ENCODE measurements at places on chromosomes 7 and 10. TPM values are rescaled to one million over a fixed set of nuclear protein-coding genes. Genes with fewer than 3 reads are reported as not detected.

ZNF425 gene
- 3.8 TPM for total RNA-seq

DNA sequence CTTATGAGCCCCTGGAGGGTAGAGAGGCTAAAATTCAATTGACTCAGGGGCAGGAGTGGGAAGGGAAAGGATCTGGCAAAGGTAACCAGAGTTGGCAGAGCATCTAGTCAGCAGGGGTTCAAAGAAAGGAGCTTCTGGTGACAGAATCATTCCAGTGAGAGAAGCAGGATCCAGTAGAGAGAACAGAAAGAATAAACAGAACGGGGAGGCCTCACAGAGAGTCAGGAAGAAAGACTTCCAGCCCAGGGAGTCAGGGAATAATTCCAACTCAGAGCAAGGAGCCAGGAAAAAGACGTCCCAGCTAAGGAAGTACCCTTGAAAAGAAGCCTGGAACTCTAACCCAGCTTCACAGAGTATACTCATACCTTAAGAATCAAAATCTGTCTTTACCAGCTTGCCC lies 66.6 kb upstream of the CPXM2 start:
- no peak for DNase-seq

DNA sequence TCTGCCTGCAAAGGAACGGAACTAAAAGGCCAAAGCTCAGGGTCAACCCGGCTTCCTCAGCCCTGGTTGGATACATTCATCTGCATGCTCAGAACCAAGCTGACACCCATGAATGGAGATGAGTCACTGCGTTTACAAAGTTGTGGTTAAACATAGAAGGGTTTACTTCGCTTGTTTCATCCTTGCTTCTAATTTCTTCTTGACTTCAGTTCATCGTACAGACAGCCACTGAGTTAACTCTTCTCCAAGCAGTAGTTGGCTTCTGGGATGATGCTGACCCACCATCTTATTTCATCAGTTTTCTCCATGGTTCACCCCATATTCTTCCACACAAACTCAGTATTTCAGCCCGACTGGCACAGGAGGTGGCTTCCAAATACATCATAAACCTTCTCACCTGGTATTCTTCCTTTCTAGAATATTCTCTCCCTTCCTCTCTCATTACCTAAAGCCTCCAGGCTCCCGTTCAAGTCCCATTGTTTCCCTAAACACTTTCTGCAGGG lies 166.3 kb upstream of the RNF32 start:
- peak; percentile 52 for DNase-seq

GRCh38 chr10:61935077-61935476 lies 33.6 kb downstream of the ARID5B start:
- DNase-seq: no peak

GRCh38 chr7:139893999-139894398 lies 64.9 kb downstream of the TBXAS1 start:
- no peak for DNase-seq

DNA sequence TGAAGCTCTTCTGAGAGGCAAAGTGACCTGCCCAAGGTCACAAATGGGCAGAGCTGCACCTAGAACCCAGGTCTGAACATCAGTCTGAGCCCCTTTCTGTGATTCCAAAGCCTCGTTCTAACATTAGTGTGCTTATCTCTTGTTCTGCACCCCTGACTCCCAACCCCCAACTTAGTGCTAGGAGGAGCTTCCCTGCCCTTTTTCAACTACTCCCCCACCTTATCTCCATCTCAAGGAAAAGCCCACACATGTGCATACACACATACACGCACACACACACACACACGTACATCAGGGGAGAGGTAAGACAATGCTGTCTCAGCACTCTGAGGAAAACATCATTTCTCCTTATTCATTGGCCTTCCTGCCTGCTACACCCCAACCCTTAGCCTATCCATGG lies 8.3 kb downstream of the PRRT4 start:
- no peak for DNase-seq

DNA sequence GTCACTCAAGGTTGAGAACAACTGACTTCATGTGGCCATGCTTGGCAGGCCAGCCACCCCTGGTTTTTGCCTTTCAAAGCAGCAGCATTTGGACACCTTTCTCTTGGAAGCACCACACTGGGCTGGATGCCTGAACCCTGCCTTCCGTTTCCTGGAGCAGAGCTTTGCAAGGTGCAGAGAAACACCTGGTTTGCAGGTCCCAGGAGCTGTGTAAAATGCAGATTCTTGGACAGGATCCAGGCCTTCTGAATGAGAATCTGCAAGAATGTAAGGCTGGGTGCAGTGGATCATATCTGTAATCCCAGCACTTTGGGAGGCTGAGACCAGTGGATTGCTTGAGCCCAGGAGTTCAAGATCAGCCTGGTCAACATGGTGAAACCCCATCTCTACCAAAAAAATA lies 18.0 kb upstream of the DUSP5 start:
- no peak for DNase-seq

DNA sequence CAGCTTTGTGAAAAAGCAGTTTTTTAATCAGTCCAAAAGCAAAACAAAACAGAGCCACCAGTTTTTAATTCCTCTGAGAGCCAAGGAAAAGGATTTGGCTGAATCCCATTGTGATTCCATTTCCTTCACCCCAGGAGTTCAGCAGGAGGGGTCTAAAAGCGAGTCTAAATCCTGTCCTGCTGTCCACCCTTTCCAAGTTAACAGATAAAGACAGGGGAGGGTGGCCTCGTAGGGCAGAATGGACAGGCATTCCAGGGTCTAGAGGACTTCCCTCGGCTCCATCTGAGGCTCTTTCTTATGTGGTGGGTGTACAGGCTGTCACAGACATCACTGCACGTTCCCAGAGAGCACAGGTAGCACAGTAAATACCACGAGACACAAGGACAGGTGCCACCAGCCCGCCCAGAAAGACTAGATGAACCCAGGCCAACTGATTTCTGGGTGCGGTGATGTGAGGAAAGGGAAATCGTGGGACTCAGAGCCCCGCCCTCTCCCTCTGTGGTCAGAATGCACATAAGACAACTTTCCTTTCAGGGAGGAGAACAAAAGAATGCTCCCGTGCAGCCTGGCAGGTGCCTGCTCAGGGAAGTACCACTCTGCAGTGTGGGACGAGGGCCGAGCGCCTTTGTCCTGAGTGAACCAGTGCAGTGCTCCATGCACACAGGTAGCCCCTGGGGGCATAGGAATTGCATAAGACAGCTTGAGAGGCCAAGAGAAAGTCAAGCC lies 119.7 kb downstream of the ABLIM1 start:
- DNase-seq: no peak

- DNase-seq: peak; percentile 62
Measured at GRCh38 chr7:29328811-29329210, 134.2 kb downstream of the CHN2 start.

RTKN2 gene
- under 0.01 TPM for total RNA-seq

DNA sequence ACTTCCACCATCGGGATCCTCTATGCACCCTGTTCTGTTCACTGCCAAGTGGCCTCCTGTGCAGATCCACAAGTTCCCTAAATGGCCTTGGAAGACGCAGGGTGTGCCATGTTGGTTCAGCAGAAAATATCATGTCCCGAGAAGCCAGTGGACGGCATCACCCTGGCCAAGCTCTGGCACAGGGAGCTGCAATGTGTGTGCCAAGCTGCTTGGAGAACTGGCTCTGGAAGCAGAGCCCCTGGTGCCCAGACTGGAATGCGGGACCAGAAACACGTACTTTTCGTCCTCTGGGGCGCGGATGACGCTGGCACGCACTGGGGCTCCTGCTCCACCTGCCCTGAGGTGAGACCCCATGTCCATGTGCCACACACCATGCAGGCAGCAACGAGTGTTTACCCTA lies 124.7 kb upstream of the CARD11 start:
- no peak for DNase-seq

DNA sequence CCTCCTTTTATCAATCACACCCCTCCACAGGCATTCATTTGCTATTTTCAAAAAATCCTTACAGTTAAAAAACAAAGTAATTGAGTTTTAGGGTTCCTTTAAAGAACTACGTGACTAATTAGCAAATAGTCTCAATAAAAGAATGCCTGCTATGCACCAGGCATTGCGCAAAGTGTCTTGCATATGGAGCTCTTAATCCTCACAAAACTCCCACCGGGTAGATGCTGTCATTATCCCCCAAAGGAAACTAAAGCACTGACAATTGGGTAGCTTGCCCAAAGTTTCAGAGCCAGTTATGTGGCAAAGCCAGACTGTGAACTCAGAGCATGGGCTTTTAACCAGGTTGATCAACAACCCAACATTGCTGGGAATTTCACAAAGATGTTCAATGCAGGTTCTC lies 305.7 kb downstream of the ELMO1 start:
- no peak for DNase-seq

CALHM3 gene
- not detected for total RNA-seq

All from GM23248 (cell line).